Stimulated activated CD8-positive, alpha-beta memory T cell treated with anti-CD3 and anti-CD28 coated beads, Interleukin-15, amount 100 ng/mL, for 24 hours (primary cell): ENCODE measurements at places on chromosomes 3 and 15.

DNA sequence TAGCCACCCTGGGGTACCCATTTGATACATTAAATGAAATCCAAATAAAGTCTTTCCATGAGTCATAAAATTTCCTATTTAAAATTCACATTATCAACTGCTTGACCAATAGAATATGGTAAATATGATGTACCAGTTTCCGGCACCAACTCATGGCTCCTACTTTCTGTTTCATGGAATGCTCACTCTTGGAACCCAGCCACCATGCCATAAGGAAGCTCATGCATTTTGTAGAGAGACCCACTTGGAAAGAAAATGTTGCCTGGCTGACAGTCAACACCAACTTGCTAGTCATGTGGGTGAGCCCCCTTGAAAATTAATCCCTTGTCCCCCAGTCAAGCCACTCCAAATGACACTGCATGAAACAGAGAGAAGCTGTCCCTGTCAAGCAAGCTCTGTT is 57.2 kb downstream of the WWTR1 start:
- no peak for DNase-seq

DNA sequence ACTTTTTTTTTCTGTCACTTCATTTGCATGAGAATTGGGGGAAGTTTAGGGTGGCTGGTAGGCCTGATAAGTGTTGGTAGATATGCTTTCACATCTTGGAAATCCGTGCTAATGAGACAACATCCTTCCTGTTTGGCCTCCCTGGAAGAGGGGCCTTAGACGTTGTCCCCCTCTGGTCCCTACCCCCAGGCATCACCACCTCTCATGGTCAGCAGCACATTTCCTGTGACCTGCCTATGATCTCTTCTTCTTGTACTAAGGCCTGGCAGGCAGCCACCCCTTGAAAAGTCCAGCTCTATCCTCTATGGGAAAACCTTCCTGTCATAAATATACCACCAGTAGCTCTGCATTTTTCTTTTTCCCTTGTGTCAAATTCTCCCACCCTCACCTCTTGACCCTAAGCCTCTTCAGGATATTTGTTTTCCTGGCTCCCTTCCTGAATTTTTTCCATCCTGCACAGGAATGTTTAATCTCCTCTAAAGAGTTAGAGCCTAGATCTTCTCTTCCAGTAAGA is 107.8 kb downstream of the SNRK start:
- no peak for DNase-seq

DNA sequence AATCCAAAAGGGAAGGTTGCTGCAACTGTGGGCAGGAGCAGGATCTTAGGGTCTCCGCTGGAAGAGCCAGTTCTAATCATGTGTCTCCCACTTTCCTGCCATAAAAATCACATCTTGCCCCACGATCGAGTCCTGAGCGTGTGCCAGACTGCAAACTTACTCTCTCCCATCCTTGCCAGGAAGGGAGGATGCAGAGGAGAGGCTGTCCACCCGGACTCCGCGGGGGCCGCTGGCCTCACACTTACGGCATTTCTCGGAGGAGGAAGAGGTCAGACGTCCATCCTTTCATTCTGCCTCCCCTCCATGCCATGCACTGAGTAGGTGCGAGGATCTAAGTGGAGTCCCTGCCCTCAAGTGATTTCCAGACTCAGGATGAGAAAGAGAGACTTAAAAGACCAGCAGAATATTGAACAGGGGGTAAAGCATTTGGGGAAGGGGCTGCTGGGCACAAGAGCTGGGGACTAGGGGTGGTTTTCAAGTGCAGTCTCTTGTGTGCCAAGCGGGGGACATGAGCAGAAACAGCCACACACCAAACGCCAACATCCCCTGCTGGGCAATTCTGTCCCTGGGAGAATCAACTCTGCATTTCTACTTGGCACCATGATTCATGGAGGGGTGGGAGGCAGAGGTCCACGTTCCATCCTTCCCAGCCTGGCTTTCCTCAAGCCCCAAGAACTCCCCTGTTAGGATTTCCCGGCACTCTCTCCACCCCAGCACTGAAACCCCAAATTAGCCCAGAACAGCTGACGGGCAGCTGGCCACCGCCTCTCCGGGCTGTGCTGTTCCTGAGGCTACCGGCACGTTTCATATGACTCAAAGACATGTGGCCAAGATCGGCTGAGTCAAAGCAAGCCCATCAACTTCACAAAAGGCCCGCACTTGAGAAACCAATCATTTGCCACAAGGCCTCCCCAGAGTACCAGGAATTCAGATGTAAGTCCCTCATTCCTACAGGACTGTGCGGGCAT is 11.6 kb downstream of the OXTR start:
- DNase-seq = no peak

GRCh38 chr15:77538027-77538451 is 94.7 kb downstream of the LINGO1 start:
- DNase-seq = no peak

DNA sequence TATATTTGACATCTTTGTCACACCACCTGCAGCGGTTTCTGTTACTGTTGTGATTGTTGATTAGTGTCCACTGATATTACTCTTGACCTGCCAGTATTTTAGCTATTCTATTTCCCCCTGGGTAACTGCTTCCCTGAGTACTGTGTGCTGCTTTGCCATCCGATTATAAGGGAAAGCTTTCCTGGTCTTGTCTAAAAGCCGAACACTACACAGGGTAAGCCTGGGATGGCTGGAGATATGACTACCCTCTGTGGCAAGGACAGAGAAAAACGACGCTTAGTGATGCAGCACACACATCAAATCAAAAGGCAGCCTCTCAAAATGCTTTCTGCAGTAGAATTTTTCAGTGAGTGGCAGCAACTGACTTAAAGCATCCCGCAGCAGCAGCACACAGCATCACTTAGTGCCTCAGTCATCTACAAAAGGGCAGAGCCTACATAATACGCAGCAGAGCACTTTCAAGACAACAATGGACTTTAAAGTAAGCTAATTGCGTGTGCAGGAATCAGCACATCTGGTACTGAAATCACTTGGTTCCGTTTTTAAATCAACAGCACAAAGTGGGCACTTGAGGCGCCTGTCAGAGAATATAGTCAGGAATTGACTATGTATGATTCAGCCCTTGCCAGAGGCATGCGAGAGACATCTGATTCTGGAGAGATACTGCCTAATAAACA is 656.3 kb upstream of the TGFBR2 start:
- no peak for DNase-seq

GRCh38 chr3:17730318-17730967 is 12.0 kb downstream of the TBC1D5 start:
- DNase-seq = no peak

- no peak for DNase-seq
Measured at GRCh38 chr3:126924458-126924857, 58.5 kb upstream of the PLXNA1 start.

- DNase-seq = no peak
Measured at GRCh38 chr15:99275525-99276128, 24.3 kb downstream of the LRRC28 start.

DNA sequence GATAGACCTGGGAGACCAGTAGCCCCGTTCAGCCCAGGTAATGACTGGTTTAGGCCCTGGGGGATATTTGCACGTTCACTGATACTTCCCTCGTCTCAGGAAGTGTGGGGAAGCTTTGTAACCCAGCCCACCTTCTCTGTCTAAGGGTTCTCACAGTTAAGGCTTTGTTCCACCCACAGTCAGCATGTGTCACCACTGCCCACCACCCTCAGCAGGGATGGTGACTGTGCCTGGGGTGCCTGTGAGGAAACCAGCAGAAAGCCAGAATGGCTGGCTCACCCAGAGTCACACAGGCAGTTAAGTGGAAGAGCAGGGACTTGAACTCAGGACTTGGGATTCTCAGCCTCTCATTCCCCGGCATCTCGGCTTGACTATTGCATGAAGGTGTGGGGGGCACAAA is 5.2 kb downstream of the KBTBD13 start:
- no peak for DNase-seq
